ENCODE measurements at places on chromosomes 7 and 10.

DNA sequence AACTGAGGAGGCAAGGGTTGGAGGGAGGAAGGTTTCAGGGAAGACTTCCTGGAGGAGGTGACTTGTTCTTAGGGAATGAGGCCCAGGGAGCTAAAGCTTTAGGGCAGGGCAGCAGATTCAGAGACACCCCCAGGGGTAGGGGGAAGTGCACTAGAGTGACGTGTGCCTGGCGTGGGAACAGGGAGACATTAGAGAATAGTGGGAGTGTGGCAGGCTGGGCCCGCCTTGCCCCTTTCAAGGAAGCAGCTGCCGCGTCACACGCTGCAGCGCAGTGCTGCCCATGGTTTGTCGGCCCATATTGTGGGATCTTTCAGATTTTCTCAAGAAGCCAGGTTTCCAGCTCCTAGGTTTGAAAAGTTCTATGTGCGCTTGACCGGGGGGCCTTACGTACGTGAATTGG lies 139.4 kb downstream of the LHPP start:
- no peak for DNase-seq

DNA sequence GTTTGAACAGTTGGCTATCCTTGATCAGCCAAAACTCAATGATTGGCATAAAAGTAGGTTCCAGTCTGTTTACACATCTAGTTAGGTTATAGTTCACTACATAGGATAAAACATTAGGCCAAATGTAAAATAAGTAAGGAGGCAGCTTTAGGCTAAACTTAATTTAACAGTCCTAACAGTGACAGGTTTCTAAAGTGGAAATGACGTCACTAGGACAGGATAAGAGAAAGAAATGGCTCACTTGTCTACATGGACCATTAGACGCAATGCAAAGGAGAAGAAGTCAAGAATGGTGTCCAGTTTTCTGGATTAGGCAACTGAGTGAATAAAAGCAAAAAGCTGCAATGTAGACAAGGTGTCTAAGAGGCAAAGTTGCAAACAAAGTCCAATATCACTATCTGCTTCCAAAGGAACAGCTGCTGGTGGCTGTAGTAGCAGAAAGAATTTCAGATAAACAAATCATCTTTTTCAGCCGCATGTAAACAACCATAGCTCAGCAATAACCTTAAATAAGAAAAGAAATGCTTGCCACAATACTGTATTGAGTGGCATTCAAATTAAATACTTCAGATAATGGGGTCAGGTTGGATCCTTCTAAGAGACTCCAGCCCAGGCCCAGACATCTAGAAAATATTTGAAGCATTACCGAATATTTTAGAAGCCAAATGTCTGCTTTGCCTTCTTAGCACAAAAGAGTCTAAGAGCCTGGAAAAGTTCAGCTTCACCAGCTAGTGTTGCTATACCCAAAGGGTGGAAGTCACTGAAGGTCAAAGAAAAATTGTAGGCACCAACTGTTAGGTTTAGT lies 154.2 kb downstream of the NEBL start:
- no peak for DNase-seq

- DNase-seq = no peak
Observed at GRCh38 chr7:122791959-122792545, 89.3 kb upstream of the RNF148 start.

- peak; percentile 9 for DNase-seq
Observed at GRCh38 chr10:48604991-48605508, at the start of gene ARHGAP22. Gene ARHGAP22, minus strand, starts transcription at chr10:48605073. Its CDS starts 277 bp downstream, at chr10:48604796.

- DNase-seq = no peak
Observed at GRCh38 chr7:24049296-24049695, 234.7 kb upstream of the NPY start.

DNA sequence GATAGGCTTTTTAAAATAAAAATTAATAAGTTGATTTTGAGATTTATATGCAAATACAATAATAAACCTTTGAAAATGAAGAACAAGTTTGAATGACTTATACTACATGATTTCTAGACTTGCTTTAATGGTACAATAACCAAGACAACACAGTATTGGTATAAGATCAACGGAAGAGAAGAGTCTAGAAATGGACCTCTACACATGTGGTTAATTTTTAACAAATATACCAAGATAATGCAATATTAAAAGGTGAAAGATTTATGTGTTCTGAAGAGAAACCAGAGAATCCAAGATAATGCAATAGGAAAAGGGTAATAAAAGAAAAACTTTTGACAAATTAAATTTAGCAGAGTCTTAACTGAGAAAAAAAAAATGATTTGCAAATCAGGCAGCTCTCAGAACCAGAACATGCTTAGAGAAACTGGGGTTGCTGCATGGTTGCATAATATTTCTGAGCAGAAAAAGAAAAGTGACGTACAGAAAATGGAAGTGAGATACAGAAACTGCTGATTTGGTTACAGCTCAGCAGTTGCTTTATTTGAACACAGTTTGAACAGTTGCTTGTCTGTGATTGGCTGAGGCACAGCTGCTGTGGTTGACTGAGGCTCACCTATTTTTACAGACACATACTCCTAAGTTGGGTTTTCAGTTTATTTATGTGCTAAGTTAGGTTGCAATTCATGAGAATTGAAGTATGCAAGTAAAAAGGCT lies 365.9 kb downstream of the CRPPA start:
- DNase-seq = no peak

GRCh38 chr10:74223755-74224529 lies 72.9 kb downstream of the ADK start:
- DNase-seq = no peak

DNA sequence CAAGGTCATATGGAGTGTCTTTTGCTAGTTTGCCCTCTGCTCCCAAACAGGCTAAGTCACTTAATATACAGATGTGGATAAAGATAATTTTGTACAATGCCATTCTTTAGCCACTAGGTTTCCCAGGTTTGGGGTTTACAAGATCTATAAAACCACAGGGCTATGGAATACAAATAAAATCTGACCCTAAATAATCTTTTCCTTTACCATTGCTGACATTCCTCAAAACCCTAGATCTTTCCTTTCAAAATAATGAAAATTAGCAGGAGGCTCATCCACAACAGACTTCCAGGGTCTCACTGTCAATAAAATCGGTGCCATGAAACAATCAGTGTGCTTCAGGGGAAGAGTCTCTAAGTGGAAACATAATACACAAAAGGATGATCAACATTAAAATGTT lies 148.4 kb downstream of the CPEB3 start:
- no peak for DNase-seq

DNA sequence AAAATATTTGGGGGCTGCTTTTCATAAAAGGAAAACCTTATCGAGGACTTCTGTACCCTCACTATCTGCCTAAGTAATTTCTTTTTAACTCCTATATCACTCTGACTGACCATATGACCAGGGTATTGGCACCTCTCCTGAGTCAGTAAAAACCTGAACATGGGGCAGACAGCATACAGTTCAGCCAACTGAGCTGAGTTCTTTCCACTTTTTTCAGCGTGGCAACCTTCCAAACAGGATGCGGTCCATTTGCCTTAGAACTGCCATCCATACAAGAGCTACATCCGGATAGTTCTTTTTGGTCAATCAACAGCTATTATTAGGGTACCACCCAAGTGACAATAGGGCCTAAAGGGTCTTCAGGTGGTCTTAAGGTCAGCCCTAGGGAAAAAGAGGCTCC lies 122.6 kb downstream of the MARCHF5 start:
- DNase-seq = no peak

DNA sequence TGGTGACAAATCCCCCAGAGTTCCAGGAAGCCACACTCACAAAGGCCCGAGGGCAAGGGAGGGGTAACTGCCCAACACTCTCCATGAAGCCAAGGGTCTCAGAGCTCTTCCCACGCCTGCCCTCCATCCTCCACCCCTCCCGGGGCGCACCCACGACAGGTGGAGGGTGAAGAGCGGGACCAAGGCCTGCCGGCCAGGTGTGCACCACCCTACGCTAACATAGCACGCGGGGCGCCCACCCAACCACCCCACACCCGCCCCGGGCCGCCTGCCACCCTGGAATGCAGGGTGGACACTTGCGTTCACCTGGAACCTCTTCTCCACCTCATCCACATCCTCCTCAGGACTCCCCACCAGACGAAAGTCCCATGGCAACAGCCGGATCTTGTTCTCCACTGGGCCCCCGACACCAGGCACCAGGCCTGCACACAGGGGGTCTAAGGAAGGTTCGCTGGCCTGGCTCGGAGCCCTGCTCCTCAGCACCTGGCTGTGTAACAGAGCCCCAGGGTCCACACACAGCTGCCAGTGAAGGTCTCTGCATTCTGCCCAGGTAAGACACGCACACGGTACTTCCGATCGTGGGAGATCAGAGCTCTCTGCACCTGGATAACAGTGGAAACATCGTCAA lies 32.7 kb downstream of the MAD1L1 start:
- no peak for DNase-seq

GRCh38 chr7:105246256-105246655 lies 142.5 kb downstream of the SRPK2 start:
- no peak for DNase-seq

- DNase-seq = no peak
Observed at GRCh38 chr7:146115851-146116520, 615 bp upstream of the CNTNAP2 start.

DNA sequence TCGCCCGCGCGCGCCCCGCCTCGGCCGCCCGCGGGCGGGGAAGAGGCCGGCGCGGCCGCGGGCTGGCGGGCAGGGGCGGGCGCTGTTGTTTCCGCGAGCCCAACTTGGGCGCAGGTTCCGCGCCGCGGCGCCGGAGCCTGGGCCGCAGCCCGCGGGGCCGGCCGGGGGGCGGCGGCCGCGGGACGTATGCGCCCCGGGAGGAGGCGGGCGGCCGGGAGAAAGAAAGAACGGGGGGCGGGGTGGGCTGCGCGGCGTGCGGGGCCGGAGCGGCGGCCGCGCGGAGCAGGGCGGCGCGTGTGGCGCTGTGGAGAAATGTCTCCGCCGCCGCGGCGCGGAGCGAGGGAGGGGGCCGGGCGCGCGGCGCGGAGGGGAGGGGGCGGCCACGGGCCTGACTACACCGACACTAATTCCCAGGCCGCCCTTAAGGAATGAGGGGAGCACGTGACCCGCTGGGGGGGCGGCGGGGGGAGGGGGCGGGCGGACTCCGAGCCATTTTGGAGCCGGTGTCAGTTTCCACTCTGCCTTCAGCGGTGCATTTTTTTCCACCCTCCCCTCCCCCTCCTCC lies at the start of gene BMI1:
TSS of gene BMI1 (plus strand) at position 509 of the 565 bp plus-strand sequence. CDS start 5,351 bp downstream, outside the sequence.
- peak; percentile 61 for DNase-seq

DNA sequence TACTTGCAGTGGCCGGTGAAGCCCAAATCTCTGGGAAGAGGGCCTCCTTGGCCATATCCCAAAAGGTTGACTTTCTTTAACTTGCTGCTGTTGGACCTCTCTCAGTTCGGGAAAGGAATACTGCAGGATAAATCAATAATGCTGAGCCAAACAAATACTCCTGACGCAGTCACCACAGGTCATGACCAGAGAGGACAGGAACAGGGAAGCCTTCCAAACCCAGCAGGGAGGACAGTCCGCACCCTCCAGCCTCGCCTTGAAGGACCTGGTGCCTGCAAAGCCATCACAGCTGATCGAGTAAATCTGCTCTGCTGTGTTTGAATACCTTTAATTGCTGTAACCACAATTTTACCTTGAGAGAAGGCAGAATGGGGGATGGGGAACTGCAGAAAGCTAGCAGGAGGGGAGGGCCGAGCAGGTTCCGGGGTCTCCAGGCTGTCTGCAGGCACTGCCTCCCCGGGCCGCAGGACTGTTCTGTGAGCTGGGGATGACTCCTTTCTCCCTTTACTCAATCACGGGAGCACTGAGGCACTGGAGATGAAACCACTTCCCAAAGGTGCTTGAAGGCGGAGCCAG lies 20.8 kb upstream of the INSIG1 start:
- no peak for DNase-seq

- no peak for DNase-seq
Observed at GRCh38 chr7:117319181-117319580, 3.7 kb downstream of the WNT2 start.

GRCh38 chr10:91571671-91572070 lies 61.2 kb downstream of the PPP1R3C start:
- no peak for DNase-seq

DNA sequence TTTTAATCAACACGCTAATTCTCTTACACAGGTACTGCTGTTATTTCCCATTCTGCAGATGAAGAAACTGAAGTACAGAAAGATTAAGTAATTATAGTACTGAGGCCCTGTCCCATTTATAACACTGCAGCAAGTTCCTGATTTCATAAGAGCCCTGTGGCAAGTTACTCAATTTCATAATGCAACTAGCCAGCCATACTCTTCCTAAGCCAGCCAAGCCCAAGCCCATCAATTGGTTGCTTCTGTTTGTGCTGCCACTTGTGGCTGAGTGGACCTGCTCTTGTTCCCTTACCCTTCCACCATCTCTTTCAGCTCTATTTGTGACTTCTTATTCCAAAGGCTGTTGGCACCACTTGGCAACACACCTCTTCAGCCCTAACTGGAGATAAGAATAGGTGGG lies 19.7 kb upstream of the PRPF18 start:
- DNase-seq = no peak

GRCh38 chr7:74230446-74231231 lies 20.8 kb downstream of the LAT2 start:
- DNase-seq = no peak
